ENCODE measurements at places on chromosomes 4 and X.

GRCh38 chr4:69776696-69777095 lies 16.3 kb upstream of the SULT1B1 start:
- DNase-seq = no peak

DNA sequence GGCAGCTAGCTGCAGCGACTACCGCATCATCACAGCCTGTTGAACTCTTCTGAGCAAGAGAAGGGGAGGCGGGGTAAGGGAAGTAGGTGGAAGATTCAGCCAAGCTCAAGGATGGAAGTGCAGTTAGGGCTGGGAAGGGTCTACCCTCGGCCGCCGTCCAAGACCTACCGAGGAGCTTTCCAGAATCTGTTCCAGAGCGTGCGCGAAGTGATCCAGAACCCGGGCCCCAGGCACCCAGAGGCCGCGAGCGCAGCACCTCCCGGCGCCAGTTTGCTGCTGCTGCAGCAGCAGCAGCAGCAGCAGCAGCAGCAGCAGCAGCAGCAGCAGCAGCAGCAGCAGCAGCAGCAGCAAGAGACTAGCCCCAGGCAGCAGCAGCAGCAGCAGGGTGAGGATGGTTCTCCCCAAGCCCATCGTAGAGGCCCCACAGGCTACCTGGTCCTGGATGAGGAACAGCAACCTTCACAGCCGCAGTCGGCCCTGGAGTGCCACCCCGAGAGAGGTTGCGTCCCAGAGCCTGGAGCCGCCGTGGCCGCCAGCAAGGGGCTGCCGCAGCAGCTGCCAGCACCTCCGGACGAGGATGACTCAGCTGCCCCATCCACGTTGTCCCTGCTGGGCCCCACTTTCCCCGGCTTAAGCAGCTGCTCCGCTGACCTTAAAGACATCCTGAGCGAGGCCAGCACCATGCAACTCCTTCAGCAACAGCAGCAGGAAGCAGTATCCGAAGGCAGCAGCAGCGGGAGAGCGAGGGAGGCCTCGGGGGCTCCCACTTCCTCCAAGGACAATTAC lies 1.4 kb downstream of the AR start:
- no peak for DNase-seq

- no peak for DNase-seq
These were observed 516.0 kb downstream of the PCDH7 start for GRCh38 chr4:31236020-31236638.

DNA sequence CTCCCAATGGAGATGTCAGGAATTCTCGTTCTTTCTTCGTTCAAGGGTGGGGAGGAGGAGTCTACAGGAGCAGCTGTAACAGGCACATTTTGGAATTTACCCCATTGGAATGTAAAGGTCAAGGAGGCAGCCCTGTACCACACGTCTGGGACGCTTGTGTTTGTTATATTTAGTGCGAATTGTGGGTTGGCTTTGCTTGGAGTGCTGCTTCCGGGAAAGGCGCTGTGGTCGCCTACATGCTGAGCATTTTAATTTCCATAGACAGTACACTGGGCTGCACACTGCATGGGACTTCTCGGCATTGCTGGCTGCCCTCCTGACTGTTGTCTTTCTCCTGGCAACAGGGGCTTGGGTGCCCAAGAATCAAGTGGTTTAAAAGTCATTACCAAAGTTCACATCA lies 12.8 kb downstream of the GYG2 start:
- no peak for DNase-seq

- DNase-seq = no peak
These were observed 20.3 kb upstream of the VEGFD start for GRCh38 chrX:15404401-15405096.

DNA sequence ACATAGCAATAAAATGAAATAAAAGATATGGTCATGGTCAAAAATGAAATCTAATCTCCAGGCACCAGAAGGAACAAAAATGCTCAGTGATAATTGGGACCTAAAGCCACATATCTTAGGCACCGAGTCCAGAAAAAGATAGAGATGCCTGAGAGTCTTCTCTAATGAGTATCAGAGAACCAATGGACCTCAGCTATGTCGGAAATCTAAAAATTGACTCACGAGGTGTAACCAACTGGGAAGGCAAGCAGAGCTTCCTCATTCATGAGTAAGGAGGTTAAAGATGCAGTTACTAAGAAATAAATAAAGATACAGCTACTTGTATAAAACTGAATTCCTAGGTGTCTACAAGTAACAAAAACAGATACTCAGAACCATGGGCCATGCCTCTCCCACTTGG lies 72.1 kb downstream of the KLHL34 start:
- DNase-seq = no peak

DNA sequence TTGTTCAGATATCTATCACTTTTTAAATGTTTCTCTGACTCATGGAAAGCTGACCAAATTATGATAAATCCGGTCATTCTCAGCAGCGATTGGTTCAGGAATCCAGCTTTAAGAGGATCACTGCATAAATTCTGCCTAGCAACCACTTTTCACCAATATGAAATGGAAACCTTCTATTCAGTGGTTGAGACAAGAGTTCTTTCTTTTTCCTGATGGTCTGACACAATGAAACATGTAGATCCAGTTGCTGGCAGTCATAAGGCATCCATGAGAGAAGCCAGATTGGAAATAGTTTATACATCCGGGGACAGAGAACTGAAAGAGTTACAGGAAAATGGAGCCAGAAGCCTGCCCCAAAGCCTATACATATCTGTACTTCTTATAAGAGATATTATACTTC lies 27.2 kb downstream of the MAB21L2 start:
- DNase-seq = no peak

- no peak for DNase-seq
These were observed 19.1 kb downstream of the IRF2 start for GRCh38 chr4:184455299-184455698.

DNA sequence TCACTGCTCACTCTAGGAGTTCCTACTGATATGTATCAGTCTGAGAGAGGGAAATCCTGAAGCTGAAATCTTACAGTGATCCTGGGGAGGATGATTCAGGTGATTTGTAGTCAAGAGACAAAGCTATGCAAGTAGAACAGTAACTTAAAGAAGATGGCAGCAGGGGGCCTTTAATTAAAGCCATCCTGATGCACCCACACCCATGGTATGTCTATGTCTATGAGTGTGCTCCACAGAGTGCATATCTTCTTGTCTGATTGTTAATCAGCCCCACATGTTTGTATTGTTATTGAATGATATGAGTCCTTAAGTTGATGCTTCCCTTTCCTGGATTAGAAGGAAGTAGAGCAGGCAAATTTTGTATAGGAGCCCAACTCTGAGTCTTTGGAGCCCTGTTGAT lies 78.8 kb downstream of the NHS start:
- DNase-seq = no peak

DNA sequence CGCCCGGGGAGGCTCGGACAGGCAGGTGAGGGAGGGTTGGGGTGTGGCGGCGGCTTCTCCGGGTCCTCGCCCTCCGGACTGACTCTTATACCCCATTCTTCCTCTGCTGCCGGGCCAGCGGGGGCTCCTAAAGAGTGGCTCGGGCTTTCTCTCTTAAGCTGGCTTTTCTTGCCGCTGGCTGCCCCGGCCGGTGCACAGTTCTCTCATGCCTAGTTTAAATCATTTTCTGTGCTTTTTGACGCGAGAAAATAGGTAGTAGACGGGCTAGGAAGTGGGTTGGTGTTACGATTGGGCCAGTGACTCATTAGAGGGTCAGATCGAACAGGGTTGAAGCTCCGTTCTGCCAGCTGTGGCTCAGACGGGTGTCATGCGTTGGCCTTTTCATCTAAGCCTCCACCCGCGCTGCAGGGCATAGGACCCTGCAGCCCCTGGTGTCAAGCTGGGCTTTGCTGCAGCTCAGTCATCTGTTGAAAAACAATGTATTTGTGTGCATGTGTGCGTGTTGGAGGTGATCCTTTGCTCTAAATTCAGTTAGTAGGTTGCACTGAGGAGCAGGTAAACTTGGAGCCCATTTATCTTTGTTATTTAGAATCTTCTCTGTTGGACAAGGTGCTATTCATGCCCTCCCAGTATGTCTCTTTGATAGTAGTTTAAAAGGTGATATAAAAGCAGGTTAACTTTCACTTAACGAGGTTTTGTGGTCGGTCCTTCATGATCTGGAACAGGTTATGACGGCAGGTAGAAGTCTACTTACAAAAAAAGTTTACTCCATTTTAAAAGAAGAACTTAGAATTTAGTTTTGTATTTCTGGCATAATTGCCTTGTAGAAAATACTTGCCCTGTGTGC lies 802 bp downstream of the BMP2K start:
- peak; percentile 90 for DNase-seq

DNA sequence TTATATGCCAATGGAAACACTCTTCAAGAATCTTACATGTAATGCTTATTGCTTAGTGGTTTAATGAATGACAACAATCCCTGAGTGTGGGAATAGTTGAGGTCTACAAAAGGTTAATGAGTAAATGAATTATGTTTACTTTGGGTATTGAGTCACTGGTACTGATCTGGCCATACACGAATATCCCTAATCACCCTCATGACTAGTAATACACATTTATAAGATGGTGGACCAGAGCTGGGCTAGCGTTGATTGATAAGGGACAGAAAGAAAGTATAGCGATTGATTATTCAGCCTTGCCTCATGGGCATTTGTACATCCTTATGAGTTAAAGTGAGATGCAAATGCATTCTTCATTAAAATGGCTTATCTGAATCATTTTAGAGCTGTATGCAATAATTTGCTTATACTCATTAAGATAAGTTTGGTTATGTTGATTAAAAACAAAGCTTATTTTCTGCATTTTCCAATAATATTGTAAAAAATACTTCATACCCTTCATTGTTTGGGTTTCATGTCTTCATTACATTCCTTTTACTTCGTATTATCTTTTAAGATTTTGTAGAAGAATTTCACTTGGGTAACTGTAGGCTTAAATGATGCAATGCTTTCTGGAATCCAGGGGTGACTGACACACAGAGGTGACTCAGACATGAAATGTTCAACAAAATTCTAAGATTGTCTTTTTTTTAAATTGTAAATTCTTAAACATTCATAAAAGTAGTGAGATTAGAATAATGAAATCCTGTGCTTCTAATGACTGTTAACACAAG lies 47.4 kb downstream of the FGF2 start:
- DNase-seq = no peak

DNA sequence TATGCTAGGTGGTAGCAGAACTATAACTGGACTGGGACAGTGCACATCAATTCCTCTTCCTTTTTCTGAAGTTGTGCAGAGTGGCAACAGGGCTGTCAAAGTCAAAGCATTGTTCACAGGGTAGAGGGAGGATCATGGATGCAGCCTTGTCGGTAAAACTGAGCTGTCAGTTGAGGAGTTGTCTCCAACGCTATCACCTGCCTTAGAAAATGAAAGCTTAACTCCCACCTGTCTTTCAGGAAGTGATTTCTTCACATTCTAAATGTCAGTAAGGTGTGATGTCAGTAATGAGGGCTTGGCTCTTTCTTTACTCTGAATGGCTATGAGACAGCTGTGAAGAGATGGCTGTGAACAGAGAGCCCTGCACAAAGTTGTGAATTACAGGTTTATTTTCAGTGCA lies 66.4 kb upstream of the BANK1 start:
- DNase-seq = no peak

DNA sequence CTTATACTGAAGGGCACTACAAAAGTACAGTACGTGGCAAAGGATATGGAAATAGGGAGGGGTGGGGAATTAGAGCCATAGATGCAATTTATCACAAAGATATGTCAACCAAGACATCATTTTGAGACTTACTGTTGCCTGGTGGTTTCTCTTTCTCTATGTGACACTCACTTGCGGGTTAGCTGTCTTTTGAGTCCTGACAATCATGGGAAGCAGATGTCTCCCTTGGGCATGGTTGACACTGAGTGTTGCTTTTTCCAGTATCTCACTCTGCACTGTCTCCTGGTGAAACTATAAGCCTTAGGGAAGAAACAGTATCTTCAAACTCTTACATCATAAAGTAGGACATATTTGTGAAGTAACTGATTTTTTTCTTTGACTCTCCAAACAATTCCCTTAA lies 383.5 kb upstream of the LCORL start:
- no peak for DNase-seq

GRCh38 chr4:176850436-176850835 lies 57.7 kb upstream of the VEGFC start:
- no peak for DNase-seq

Data from mesenteric fat pad (tissue), 1 donor.